ENCODE measurements at places on chromosomes 4 and X.

- no peak for DNase-seq
Observed at GRCh38 chr4:26584725-26585124, 841 bp downstream of the TBC1D19 start.

- DNase-seq: no peak
Observed at GRCh38 chr4:156764145-156764544, 207.5 kb downstream of the PDGFC start.

DNA sequence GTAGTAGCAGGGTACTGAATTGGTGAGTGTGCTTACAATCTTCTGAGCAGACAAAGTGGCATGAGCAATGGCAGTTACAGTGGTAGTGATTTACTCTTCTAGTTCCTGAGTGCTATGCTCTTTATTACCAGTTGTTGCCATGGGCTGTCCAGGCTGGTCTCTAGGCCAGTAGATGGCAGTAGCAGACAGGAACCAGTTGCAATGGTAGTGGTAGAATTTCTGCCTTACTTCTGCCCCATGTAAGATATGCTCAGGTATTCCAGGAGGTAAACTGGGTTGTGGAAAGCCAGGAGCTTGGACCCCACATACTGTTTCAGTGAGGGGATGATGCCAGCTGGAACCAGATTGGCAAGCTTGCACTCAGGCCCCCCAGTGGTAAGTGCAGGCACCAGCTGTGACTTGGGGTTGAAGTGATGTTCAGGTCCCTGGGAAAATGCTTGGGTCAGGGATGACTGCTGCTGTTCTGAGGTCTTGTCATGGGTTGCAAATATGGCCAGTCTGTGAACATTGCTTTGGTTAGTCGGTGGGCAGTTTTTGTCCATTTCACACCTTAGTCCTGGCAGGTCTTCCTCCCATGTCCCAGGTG lies 63.0 kb upstream of the ZXDB start:
- no peak for DNase-seq

DNA sequence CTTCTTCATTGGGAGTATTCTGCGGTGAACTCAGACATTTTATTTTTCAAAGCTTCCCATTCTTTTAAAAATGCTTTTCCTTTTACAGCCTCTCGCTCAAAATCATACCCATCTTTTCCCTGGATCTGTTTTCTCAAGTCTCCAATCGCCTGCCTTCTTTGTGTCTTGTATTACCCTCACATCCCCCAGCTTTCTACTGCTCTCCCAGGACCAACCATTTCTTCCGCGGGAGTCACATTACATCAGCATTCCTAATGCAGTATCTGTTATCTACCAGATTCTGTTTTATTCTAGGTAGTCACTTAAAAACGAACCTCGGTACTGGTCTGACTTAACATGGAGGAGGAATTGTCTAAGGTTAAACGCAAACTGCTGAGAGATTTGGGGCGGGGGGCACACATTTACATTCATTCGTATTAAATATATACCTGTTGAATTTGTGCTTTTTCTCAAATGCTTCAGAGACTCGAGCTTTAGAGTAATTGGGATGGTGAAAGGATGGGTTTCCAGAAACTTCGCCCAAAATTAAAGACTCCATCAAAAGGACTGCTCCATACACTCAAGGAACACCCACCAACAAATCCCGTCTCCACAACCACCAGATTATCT lies 493 bp upstream of the UCHL1 start:
- DNase-seq: no peak

DNA sequence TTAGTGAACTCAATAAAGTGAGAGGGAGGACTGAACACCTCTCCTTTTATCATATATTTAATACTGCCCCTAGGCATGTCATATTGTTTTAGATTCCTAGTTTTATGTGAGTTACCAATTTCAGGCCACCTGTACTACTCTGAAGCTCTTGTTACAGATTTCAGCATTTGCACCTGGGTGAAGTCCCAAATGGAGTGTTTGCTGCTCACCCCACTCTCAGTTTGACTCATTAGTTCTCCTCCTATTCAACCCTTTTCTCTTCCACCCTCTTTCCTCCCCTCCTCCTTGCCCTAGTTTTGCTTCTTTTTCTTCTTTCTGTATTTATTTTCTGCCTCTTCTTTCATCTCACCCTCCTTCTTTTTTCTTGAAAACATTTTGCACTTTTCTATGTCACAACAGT lies 1852.2 kb upstream of the IGFBP7 start:
- DNase-seq: no peak

- no peak for DNase-seq
Observed at GRCh38 chrX:71095981-71096759, 519 bp downstream of the FOXO4 start.

DNA sequence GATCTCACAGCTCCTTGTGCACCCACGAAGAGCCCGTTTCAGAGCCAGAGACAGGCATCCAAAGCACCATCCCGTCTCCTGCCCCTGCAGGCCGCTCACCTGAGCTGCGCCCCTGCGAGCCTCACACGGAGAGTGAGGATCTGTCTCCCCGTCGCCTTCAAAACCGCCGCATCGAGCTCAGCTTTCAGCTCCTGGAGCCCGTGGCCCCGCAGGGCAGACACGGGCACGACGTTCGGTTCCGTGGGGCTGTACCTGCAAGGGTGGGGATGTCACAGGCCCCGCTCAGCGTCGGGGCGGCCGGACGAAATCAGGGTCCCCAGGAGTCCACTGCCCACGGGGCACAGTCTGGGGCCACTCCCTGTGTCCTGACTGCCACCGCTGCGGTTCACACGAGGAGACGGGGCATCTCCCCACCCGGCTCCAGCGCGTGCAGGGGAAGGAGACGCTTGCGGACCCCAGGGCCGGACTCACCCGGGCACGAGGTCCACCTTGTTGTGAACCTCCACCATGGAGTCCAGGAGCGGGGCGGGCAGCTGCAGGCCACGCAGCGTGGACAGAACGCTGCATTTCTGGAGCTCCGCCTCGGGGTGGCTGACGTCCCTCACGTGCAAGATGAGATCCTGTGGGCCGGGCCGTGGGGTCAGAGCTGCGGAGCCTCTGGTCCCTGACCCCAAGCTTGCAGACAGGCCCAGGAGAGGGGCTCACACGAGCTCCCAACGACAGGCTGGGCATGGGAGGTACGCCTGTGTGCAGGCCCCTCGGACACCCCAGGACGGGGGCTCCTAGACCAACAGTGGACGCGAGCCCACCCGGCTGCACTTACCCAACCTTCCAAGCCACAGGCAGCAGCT lies 11.1 kb downstream of the GTPBP6 start:
- DNase-seq: no peak

Measured in osteocyte (in vitro differentiated cells).